DND-41 (cell line): ENCODE measurements at places on chromosomes 16 and 17.

DNA sequence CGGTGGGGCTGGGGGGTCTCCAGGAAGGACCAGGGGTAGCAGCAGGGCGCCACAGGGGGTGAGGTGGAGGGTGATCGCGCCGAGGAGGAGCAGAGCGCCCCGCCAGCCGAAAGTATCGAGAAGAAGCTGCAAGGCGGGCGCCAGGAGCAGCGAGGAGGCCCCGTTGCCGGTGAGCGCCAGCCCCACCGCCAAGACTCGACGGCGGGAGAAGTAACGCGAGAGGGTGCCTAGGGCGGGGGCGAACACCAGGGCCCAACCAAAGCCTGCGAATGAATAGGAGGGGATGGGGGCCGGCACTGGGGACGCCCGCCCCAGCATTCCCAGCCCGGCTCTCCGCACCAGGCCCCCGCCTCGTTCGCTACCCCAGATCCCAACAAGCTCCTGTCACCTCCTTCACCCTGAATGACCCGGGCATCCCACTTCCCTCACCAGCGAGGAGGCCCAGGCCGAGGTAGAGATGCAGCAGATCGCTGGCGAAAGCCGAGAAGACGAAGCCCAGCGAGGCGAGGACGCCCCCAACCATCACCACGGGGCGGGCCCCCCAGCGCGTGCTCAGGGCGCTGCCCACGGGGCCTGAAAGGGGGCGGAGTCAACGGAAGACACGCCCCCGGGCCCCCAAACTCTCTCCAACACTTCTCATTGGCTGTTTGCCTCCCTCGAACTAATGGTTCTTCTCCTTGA, 1.3 kb downstream of the SLC16A11 start:
- H3K4me3 ChIP-seq, result no peak overlapping the region
- no peaks in the 10 kb centered on the region for H3K36me3 ChIP-seq
- no peak for DNase-seq
- peaks cover 12% of the 10 kb centered on the region for H3K27me3 ChIP-seq

GRCh38 chr17:46179375-46179999, 13.7 kb downstream of the KANSL1 start:
- DNase-seq, result no peak
- no peak overlapping the region for H3K27ac ChIP-seq
- no peaks in the 10 kb centered on the region for H3K27me3 ChIP-seq
- peaks cover 19% of the 10 kb centered on the region; the same call in 1 of the 2 replicates for H3K4me1 ChIP-seq
- peaks cover 9% of the 10 kb centered on the region; the same call in 1 of the 2 replicates for H3K36me3 ChIP-seq

GRCh38 chr17:31841850-31842194, 17.2 kb downstream of the COPRS start:
- H3K4me1 ChIP-seq, result peaks cover 4% of the 10 kb centered on the region
- no peak for DNase-seq
- no peaks in the 10 kb centered on the region for H3K36me3 ChIP-seq
- no peak overlapping the region for H3K27ac ChIP-seq

DNA sequence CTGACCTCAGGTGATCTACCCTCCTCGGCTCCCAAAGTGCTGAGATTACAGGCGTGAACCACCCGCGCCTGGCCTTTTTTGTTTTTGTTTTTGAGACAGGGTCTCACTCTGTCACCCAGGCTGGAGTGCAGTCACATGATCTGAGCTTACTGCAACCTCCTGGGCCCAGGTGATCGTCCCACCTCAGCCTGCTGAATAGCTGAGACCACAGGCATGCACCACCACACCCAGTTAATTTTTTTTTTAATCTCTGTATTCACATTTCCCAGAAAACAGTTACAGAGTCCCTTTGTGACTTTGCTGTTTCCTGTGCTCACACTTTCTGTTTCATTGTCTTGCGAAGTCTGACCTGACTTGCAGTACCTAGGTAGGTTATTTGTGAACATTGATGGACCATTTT, 2.7 kb downstream of the CLUAP1 start:
- H3K4me3 ChIP-seq, result no peak overlapping the region
- peaks cover 12% of the 10 kb centered on the region; the same call in 1 of the 2 replicates for H3K36me3 ChIP-seq
- DNase-seq, result no peak
- no peaks in the 10 kb centered on the region for H3K27me3 ChIP-seq

GRCh38 chr17:13727441-13728171, 125.9 kb upstream of the HS3ST3A1 start:
- H3K27me3 ChIP-seq, result no peaks in the 10 kb centered on the region
- no peak for DNase-seq
- H3K4me3 ChIP-seq, result no peak overlapping the region
- H3K27ac ChIP-seq, result no peak overlapping the region

DNA sequence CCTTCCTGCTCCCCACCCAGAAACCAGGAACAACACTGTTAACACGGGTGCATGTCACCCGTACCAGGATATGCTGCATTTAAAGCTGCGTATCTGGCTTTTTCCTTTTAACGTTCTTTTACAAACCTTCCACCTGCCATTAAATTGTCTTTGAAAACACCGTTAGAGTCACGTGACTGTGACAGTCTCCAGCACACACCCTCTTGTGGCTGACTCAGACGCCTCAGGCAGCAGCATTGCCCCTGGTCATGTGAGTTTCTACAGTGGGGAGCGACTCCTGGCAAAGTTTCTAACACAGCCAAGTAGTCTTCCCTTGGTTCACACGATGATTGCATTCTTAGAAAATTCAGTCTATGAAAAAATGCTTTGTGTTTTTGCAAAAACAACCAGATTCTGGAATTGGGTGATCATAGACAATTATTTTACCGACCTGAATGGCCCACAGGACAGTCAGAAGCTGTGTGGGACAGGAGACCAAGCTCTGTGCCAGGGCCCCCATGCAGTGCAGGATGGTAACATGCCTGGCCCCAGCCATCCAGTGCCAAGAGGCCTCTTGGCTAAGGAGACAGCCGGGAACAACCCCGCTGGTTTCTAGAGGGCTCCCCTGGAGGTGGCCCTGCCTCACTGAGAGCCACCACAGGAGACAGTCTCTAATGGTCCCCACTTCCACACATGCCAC, 199.1 kb downstream of the KATNIP start:
- no peaks in the 10 kb centered on the region for H3K36me3 ChIP-seq
- no peak for DNase-seq
- H3K4me1 ChIP-seq, result no peaks in the 10 kb centered on the region

DNA sequence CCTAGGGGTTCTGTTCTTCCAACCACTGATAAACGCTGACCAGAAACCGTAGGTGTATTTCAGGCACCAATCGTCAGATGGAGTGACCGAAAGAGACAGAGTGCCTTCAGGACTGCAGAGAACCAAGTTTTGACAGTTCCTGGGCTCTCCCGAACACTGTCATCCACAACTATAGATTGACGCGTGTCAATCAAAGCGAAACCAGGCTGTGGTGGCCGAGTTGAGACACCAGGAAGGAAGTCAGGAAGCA, 11.9 kb upstream of the AURKB start:
- H3K36me3 ChIP-seq, result peaks cover 4% of the 10 kb centered on the region
- H3K4me1 ChIP-seq, result peaks cover 32% of the 10 kb centered on the region
- no peak for DNase-seq
- peak overlapping the region; percentile 98 for H3K27ac ChIP-seq
- peak overlapping the region; percentile 32 for H3K4me3 ChIP-seq

GRCh38 chr17:57900991-57901743, 51.3 kb upstream of the MRPS23 start:
- DNase-seq, result no peak
- no peaks in the 10 kb centered on the region for H3K36me3 ChIP-seq
- no peaks in the 10 kb centered on the region for H3K27me3 ChIP-seq
- H3K27ac ChIP-seq, result no peak overlapping the region
- no peak overlapping the region for H3K4me3 ChIP-seq

- no peaks in the 10 kb centered on the region for H3K4me1 ChIP-seq
- no peaks in the 10 kb centered on the region for H3K36me3 ChIP-seq
- no peak overlapping the region for H3K4me3 ChIP-seq
- H3K27me3 ChIP-seq, result peaks cover 9% of the 10 kb centered on the region
- DNase-seq, result no peak
- no peak overlapping the region for H3K27ac ChIP-seq
Observed at GRCh38 chr17:20934288-20934687, 108.5 kb downstream of the USP22 start.

DNA sequence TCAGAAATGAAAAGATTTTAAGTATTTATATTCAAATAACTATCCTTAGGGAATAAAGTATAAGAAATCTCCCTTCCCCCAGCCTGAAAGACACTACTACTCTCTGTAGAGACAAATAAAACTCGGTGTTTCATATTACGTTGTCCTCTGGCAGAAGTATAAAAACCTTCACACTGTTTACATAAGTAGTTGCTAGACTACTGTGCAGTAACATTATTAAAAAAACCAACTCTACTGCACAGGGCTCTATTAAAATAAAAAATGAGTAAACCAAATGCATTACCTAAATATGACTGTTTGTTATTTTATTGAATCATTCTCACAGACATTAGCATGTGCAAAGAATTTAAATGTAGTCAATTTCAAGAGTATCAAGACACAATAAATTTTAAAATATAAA, 67.4 kb downstream of the MED13 start:
- peaks cover 70% of the 10 kb centered on the region for H3K36me3 ChIP-seq
- H3K27me3 ChIP-seq, result no peaks in the 10 kb centered on the region
- H3K27ac ChIP-seq, result no peak overlapping the region
- no peak for DNase-seq

DNA sequence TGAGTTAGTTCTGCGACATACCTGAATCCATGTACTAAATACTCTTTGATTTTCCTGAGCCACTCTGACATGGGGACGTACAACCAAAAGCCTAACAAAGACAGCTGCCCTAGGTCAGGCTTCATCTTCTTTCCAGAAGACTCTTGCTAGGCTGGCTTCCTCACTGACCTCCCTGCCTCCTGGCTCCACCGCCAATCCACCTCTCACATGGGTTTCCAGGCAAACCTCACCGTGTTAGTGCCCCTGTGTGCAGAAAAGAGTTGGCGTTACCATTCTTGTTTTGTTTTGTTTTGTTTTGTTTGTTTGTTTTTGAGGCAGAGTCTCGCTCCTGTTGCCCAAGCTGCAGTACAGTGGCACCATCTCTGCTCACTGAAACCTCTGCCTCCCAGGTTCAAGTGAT, 135.3 kb downstream of the WSCD1 start:
- no peaks in the 10 kb centered on the region for H3K27me3 ChIP-seq
- H3K4me3 ChIP-seq, result no peak overlapping the region
- no peaks in the 10 kb centered on the region for H3K36me3 ChIP-seq
- no peak overlapping the region for H3K27ac ChIP-seq
- no peak for DNase-seq
- H3K4me1 ChIP-seq, result no peaks in the 10 kb centered on the region

DNA sequence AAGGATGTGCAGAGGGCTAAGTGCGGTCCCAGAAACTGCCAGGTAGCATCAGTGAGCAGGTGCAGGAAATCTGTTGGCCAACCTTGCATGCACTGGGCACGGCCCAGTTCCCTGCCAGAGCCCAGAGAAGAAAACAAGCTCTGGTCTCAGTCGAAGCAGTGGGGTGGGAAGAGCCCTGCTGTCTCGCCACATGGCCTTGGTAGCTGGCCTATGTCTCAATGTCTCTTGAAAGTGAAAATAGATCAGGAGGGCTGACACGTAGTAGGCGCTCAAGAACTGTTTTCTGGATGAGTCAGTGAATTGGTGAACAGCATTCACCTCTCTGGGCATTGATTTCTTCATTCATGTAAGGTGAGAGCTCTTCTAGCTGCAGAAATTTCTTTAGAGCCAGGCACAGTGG, 90.4 kb downstream of the MARF1 start:
- H3K4me1 ChIP-seq, result no peaks in the 10 kb centered on the region
- no peak overlapping the region for H3K27ac ChIP-seq
- no peak for DNase-seq
- H3K4me3 ChIP-seq, result no peak overlapping the region

DNA sequence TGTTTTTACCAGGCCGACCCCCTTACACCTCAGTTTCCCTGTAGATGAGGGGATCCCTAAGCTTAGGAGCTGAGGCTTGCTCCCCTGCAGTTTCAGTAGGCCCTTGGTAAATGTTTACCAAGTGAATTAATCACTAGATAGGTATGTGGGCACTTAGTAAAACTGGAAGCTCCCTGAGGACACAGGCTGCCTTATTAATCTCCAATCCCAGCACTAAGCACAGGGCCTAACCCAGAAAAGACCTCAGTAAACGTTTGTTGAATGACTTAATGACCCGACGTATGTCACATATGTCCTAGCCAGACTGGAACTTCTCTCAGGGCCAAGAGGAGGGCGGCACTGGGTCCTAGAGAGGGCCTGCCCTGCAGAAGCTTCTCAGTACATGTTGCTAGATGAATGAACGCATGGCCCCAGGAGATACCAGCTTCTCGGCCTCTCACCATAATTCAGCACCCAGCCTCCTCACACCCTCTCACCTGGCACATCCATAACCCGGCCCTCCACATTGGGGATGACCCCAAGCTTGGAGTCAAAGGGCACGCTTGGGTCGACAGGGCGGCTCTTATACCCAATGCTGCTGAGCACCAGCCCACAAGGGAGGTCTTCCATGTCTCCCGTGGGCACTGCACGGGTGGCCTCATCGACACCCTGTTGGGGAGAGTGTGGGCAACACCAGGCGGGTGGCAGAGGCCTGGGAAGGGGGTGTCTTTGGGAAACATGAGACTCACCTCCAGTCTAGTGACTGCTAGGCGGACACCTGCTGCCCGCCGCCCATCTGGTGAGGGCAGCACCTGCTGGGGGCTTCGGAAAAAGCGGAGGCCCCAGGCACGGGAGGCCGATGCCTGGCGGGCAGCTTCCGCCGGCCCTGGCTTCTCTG, 4.0 kb upstream of the GRIN2C start:
- H3K27ac ChIP-seq, result no peak overlapping the region
- H3K4me3 ChIP-seq, result no peak overlapping the region
- H3K4me1 ChIP-seq, result no peaks in the 10 kb centered on the region
- no peaks in the 10 kb centered on the region for H3K36me3 ChIP-seq
- peaks cover 3% of the 10 kb centered on the region for H3K27me3 ChIP-seq
- no peak for DNase-seq

- DNase-seq, result no peak
- H3K4me3 ChIP-seq, result no peak overlapping the region
- H3K27ac ChIP-seq, result no peak overlapping the region
- peaks cover 28% of the 10 kb centered on the region for H3K4me1 ChIP-seq
- no peaks in the 10 kb centered on the region for H3K27me3 ChIP-seq
Observed at GRCh38 chr17:77869041-77869599, 89.4 kb upstream of the TNRC6C start.

DNA sequence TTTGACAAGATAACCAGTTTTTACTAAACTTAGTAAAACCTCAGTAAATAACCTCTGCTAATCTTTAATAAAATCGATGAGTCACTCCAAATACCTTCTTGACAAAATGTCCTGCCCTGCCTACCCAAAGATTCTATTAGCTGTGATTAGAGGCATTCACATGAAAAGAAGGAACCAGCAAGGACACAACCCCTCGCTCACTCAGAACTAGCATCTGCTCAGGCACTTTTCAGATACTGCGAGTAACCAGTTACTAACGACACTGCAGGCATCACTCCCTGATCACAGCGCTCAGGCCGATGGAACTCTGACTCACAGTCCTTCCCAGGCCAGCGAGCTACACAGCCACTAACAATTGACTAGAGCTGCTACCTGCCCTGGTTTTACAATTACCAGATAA, 24.3 kb downstream of the PELP1 start:
- H3K4me1 ChIP-seq, result no peaks in the 10 kb centered on the region
- DNase-seq, result no peak
- no peak overlapping the region for H3K4me3 ChIP-seq
- peaks cover 91% of the 10 kb centered on the region for H3K36me3 ChIP-seq
- H3K27ac ChIP-seq, result 0 out of 2 replicates have a peak overlapping the region, but pooled peaks have one; percentile 6
